Midbrain (tissue), 1 donor: ENCODE measurements at places on chromosomes 1 and 21.

DNA sequence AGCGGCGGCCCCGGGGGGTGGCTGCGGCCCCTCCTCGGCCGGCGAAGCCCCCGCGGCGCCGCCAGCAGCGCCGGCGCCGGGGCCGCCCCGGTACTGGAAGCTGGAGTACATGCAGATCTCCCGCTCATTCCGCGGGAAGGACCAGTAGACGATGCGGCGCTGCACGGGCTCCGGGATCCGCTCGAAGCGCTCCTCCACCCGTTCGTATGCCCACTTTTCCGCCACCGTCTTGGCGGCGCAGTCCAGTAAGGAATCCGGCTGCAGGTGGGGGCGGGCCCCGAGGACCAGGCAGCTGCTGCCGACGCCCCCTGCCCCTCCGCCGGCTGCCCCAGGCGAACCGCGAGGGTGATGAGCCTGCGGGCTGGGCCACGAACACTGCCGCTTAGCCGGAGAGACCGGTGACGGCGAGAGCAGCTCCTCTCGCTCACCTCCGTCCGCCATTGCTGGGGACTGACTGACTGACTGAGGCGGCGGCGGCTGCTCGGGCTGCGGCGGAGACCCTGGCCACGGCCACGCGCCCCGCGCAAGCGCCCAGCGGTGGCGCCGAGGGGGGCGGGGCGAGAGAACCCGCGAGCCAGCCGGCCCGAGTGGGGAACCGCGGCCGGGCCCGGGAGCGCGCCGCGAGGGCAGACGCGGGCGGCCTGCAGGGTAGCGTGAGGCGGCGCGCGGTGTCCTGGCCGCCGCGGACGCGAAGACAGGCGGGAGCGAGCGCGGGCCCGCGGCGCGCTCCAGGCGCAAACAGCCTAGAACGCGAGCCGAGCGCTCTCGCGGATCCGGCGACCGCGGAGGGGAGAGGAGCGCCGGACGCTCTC lies at the start of gene ZSWIM5:
Gene ZSWIM5 (minus strand): TSS at position 696 of the 812 bp plus-strand sequence. CDS start 255 bp downstream, at position 441.
- peak; percentile 91 for DNase-seq

DNA sequence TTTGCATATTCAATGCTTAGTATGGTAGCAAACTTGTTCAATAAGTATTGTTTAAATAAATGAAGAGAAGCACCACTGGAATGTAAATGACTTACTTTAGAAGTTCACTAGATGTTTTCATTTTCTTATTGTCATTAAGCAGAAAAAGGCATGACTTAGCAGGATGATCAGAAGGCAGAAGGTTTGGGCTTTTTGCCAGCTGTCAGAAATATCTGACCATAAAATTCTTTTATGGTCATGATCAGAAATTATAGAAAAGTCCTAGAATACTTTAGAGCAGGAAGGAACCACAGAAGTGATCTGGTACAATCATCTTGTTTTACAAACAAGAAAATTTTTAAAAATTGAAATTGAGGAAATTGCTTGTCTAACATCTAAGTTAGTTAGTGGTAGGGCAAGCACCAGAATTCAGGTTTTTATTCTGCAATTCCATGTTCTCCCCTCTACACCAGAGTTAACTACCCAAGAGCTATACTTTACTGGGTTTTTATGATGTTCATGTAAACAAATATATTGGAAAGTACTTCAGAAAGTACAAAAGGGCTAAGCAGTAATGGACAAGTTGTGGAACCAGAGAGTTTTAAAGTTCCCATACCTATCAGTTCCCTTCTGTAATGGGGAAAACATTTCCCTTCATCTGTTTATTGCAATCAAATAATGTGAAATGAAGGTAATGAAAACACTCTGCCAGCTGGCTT lies 10.1 kb downstream of the FMO5 start:
- DNase-seq: no peak

DNA sequence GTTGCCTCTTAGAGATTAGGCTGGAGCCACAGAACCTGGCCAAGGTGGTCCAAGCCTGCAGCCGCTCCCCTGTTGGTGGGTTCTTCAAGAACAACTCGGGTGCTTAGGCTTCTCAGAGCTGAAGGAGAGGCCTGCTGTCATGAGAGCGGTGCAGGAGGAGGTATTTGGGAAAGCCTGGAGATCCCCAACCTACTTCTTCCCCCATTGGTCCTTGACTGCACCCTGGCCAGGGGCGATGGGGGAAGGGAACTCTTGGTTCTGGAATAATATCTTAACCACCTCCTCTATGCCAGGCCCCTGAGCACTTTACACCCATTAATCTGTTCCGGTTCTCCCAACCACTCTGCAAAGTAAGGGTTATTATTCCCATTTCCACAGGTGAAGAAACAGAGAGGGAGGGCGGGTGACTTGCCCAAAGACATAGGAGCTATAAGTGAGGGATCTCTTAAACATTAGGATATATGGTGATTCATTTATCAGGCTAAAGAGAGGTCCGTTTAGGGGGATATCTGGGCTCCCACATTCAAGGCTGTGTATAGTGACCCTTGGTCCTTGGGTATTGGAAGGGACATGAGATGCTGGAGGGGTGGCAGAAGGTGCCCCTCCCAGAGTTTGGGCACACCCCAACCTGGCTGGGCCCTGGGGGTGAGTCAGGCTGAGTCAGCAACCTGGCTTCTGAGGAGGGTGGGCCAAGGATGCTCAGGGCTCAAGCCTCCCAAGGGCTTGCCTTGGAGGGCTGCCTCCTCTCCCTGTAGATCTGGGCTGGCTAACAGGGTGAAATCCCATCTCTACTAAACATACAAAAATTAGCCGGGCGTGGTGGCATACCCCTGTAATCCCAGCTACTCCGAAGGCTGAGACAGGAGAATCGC lies 5.2 kb downstream of the TRNP1 start:
- no peak for DNase-seq

GRCh38 chr1:235709018-235709417 lies 59.4 kb upstream of the GNG4 start:
- no peak for DNase-seq

- DNase-seq: peak; percentile 30
Observed at GRCh38 chr1:182259229-182259872, 132.2 kb downstream of the GLUL start.

DNA sequence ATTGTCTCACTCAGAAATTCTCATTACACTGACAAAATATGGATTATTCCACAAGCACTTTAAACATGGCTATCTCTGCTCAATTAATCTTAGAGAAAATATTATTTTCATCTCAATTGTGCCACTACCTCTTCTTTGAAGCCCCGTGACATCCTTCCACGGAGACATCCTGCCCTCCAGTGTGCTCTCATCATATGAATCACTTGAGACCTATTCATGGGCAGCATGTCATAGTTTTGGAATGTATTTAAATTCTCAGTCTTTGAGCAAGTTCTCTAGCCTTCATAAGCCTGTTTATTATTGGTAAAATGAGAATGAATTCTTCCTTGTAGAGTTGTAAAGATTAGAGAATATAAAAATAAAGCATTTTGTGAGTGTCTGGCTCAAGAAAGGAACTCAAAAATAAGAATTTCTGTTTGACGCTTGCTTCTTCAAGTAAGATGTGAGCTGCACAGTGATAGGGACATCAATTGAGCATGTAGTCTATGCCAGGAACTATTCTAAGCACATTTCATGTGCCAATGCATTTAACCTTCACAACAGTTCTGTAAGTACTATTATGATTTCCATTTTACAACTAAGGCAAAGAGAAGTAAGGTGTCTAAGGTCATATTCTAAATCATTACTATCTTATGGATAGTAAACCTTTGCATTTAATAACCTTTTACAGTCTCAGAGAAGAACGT lies 557.4 kb upstream of the ZRANB2 start:
- DNase-seq: no peak

- no peak for DNase-seq
Observed at GRCh38 chr1:207412845-207413244, 41.3 kb upstream of the CR2 start.

- no peak for DNase-seq
Observed at GRCh38 chr21:35402061-35402460, 353.0 kb upstream of the RUNX1 start.

- no peak for DNase-seq
Observed at GRCh38 chr1:165837838-165838364, 10.5 kb downstream of the UCK2 start.

GRCh38 chr1:116290085-116290705 lies 82.8 kb upstream of the ATP1A1 start:
- DNase-seq: no peak

DNA sequence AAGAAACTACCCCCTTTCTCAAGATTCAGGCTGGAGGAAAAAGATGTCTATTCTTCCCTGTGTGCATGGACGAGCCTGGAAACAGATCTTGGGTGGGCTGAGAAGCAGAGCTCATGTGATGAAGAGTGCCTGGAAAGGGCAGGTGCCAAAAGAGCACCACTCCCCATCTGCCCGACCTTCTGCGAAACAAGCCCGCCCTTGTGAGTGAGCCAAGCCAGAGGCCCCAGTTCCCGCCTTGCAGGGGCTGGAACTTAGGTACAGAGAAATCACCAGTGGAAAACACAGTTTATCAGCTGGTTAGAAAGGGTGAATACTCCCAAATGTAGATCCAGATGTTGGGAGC lies 26.7 kb upstream of the A3GALT2 start:
- no peak for DNase-seq

GRCh38 chr1:246583448-246584185 lies 17.4 kb downstream of the CNST start:
- DNase-seq: peak; percentile 16

- no peak for DNase-seq
Observed at GRCh38 chr1:171654942-171655745, 2.7 kb upstream of the MYOC start.

GRCh38 chr1:55215194-55216021 lies at the start of gene USP24:
Gene USP24 (minus strand): TSS chr1:55215364. CDS start chr1:55215113, 251 bp downstream.
- DNase-seq: peak; percentile 82

DNA sequence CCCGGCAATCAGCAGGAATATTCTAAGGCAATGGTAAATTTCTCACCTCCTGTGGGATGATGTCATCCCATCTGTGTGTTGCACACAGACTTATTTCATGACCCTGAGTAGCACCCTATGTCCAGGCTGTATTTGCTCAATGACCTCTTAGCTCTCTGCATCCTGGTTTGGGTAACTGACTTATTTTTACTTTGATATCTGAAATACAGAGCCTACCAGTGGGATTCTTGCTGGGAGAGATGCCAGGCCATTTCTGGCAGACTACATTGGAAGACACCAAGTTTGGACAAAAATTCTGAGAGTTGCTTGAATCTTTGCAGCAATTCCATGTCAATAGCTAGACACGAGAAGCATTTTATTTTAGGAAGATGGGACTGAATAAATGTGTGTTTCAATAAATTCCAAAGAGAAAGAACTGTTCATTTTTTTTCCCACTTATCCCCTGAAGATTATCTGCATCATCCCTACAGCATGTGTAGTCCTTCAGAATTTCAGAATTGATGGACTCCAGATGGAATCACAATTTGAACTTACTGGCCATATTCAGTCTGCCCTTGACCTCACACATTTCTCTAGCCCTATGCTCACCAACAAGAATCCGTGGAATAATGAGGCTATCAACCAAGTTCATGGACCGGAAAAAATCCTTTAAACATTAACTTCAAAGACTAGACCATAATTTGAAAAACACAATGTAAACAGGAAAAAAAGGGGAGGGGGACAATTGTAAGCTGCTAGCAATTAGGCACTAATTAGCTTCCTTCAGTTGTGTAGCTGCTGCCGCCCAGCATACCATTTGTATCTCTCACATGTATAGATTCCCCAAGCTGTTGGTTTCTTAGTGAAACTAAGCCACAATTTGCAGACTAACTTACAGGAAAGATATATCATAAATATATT lies 226.5 kb downstream of the HMCN1 start:
- no peak for DNase-seq

- no peak for DNase-seq
Observed at GRCh38 chr1:119729044-119729443, 17.3 kb downstream of the PHGDH start.

DNA sequence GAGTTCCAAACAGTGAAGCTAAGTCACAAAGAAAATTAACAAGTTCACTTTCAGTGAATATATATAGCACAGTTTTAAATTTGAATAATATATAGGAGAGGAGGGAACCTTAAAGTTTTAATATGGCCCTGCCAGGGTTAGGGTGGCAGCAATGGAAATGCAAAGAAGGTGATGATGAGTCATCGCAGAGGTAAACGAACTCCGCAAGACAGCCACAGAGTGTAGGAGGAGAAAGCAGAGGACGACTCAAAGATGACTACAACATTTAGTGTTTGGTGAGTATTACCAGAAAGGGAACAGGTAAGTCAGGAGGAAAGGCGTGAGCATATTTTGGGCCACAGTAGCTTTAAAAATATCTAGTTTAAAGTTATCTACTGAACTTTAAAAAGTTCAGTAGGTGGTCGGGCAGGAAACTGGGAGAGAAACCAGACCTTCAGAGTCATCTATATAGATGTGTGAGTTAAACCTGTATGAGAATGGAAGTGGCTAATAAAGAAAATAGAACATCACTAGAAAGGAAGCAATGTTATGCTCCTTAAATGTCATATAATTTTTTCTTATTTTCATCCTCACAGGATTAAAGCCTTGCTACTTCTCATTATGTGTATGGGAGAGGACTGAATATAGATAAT lies 75.7 kb downstream of the UCHL5 start:
- DNase-seq: no peak

GRCh38 chr1:9314111-9314510 lies 21.4 kb downstream of the SPSB1 start:
- DNase-seq: no peak

DNA sequence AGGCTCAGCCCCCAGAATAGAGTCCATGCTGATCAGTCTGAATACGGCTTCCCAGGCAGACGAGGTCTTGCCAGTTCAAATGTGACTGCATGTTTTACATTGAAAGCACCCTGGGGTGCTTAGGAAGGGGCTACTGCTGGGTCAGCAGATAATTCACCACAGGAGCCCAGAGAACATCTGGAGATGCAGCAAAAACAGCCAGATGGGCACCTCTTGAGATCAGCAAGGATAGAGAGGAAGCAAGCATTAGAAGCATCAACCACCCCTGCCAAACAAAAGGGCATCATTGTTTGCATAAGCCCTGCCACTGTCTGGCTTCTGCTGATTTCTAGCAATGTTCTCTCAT lies 403.1 kb downstream of the RRAGC start:
- DNase-seq: no peak

DNA sequence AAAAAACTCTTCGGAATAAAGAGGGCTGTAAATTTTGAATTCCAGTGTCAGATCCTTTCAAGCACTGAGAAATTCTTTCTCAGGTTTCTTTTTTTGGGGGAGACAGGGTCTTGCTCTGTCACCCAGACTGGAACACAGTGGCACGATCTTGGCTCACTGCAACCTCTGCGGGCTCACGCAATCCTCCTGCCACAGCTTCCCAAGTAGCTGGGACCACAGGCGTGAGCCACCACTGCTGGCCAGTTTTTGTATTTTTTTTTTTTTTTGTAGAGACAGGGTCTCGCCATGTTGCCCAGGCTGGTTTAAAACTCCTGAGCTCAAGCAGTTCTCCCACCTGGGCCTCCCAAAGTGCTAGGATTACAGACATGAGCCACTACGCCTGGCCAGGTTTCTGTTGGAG lies 34.8 kb upstream of the EPHA8 start:
- DNase-seq: no peak

- DNase-seq: peak; percentile 33
Observed at GRCh38 chr1:155379631-155380090, 59.0 kb downstream of the RUSC1 start.

GRCh38 chr1:23593556-23594148 lies 34.4 kb upstream of the ID3 start:
- no peak for DNase-seq

- no peak for DNase-seq
Observed at GRCh38 chr1:63169057-63169456, 153.3 kb upstream of the FOXD3 start.
